ENCODE measurements at places on chromosomes 6 and 20.

DNA sequence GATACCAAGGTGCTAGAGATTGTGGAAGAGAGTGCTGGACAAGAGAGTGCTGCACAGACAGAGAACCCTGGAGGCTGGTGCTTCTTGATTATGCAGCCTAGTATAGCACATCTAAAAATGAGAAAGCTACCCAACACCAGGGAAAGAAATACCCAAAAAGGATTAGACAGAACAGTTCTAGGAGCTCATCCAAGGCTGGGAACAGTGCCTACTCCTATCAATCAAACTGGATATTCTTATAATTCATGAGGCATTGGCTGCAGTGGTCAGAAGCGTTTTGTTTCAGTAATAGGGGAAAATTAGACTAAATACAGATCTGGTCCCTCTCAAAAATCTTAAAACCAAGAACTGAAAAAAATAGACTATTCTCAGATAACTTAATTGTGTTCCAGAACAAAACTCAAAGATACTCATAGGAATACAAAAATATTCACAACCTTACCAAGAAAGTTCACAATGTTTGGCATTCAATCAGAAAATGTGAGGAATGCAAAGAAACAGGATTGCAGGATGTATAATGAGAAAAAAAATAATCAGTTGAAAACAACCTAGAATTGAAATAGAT lies 222.9 kb downstream of the EPHA7 start:
- no peaks in the 10 kb centered on the region for H3K27me3 ChIP-seq
- no peak overlapping the region for H3K27ac ChIP-seq
- H3K4me3 ChIP-seq, result no peak overlapping the region
- no peaks in the 10 kb centered on the region for H3K4me1 ChIP-seq
- no peak for DNase-seq

- H3K4me3 ChIP-seq, result no peak overlapping the region
- peak; percentile 70 for DNase-seq
- H3K36me3 ChIP-seq, result no peaks in the 10 kb centered on the region
- H3K4me1 ChIP-seq, result peaks cover 21% of the 10 kb centered on the region
Measured at GRCh38 chr20:50788045-50788991, 6.5 kb upstream of the BCAS4 start.

GRCh38 chr6:164345327-164345726 lies 930.8 kb downstream of the QKI start:
- no peak overlapping the region for H3K27ac ChIP-seq
- H3K27me3 ChIP-seq, result no peaks in the 10 kb centered on the region
- H3K36me3 ChIP-seq, result no peaks in the 10 kb centered on the region
- H3K4me3 ChIP-seq, result no peak overlapping the region
- no peak for DNase-seq

- H3K36me3 ChIP-seq, result no peaks in the 10 kb centered on the region
- no peak for DNase-seq
- peaks cover 4% of the 10 kb centered on the region for H3K4me1 ChIP-seq
Measured at GRCh38 chr6:37375376-37375775, 21.6 kb downstream of the RNF8 start.

DNA sequence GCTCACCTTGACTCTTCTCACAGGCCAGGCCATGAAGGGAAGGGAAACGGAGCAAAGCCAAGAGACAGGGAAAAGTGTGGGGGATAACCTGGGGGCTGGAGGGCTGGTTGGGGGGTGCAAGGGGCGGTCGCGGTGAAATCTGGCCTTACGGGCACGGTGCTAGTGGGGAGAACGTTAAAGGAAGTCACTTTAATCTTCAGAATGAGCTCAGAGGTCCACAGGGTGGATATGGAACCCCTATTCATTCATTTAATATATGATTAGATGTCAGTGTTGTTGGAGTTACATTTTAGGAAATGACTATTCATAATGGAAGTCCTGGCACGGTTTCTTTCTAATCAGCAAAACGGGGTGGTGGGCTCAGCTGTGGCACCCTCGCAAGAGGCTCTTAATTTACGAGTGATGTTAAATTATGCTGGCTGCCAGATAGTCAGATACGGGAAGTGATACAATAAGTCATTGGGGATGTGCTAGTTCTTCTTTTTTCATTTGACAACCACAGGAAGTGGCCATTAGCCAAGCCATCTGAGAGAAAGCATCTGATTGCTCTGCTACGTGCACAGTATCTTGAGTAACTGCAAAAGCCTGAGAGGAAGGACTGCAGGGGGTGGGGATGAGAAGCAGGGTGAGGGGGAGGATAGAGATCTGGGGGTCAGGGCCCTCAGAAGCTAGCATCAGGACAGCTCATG lies 253.0 kb downstream of the QKI start:
- no peaks in the 10 kb centered on the region for H3K4me1 ChIP-seq
- no peak overlapping the region for H3K27ac ChIP-seq
- H3K36me3 ChIP-seq, result no peaks in the 10 kb centered on the region
- H3K27me3 ChIP-seq, result no peaks in the 10 kb centered on the region
- H3K4me3 ChIP-seq, result no peak overlapping the region
- DNase-seq, result peak; percentile 36

DNA sequence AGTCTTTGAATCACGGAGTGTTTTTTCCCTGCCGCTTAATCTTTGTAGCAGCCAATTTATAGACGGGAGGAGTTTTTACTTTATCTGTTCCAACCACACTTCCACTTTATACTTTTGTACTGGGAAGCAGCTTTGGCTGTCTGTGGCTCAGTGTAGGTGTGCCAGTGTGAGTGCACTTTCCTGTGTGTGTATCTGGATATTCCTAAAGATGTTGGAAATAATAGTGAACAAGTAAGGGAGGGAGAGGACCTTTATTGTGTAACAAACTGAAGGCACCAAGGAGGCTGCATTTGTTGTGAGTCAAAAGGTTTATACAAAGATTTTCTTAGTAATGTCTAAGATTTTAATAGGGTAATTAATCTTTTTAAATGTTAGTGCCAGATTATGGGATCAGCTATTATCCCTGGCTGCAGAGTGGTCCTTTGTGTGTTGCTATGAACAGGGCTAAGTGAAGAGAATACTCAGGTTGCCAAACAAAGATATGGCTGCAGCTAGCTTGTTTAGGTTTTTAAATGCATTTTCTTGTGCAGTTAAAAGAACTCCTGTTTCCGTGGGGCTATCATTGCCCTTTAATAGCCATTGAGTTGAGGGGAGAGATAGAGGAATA lies 226.3 kb downstream of the RNF144B start:
- no peak for DNase-seq
- H3K27ac ChIP-seq, result no peak overlapping the region
- no peaks in the 10 kb centered on the region for H3K36me3 ChIP-seq
- no peaks in the 10 kb centered on the region for H3K27me3 ChIP-seq

DNA sequence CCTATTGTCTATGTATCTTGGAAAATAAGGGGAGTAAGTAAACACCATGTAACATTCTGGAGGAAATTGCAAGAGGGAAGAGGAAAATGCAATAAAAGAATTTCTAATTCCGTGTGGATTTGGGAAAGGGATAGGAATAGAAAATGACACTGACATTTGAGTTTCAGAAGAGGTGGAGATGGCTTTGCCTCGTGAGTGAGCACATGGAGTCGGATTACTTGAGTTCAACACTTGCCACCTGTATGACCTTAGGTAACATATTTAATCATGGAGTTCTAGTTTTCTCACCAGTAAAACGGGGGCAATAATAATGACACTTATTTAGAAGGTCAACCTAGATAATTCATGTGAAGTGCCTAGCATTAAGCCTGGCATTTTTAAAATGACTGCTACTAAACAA lies 10.8 kb upstream of the PBOV1 start:
- no peaks in the 10 kb centered on the region for H3K36me3 ChIP-seq
- H3K27ac ChIP-seq, result no peak overlapping the region
- no peaks in the 10 kb centered on the region for H3K27me3 ChIP-seq
- no peak overlapping the region for H3K4me3 ChIP-seq
- no peaks in the 10 kb centered on the region for H3K4me1 ChIP-seq

DNA sequence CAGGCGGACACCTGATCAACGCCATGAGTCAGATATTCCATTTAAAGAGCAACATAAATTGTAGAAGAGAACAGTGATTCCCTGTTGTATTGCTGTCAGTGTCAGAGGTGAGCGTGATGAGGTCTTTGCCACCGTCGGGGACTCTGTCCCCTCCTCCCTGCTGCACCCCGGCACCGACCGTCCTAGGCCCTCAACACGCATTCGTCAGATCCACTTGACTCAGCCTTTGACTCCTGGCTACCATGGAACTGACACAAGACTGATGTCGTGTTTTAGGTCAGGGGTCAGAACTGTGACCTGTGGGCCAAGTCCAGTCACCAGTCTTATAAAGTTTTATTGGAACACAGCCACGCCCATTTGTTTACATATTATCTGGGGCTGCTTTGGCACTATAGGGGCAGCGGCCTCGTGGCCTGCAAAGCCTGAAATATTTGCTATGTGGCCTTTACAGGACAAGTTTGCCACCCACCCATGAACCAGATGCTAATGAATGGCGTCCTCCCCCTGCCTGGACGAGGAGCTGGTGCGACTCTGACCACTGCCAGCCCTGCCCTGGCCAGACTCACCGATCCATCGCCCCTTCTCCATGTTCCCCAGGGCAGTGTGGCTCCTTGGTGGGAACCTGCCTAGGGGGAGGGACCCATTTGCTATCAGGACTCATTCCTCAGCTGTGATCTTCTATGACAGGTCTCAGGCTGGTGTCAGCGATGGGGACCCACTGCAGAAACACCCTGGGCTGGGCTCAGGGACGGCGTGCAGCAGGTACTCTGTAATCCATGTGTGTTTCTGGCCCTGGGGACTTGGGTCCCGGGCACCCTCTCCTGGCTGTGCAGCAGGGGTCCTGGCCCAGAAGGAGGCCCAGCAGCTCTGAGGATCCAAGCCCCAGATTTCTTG lies 37.5 kb upstream of the PHACTR3 start:
- peaks cover 3% of the 10 kb centered on the region for H3K4me1 ChIP-seq
- H3K36me3 ChIP-seq, result no peaks in the 10 kb centered on the region
- no peak for DNase-seq

DNA sequence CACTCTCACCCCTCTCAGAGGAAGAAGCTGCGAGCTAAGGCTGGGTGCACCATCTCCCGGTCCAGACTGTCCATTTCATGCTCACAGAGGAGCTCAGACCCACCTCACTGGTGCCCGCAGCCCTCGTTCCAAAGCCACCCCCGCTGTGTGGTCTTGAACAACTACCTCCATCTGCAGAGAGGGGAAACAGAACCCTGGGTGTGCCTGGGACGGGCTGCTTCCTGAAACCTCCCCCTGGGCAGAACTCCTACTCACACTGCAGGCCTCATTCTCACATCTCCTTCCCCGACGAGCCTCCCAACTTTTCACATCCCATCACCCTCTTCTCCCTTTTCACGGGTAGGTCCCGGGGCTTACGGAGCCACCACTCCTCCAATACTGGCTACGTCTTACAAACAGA lies 18.1 kb downstream of the PMEPA1 start:
- no peaks in the 10 kb centered on the region for H3K36me3 ChIP-seq
- no peak for DNase-seq
- no peaks in the 10 kb centered on the region for H3K27me3 ChIP-seq

- H3K36me3 ChIP-seq, result no peaks in the 10 kb centered on the region
- no peaks in the 10 kb centered on the region for H3K4me1 ChIP-seq
- H3K4me3 ChIP-seq, result no peak overlapping the region
Measured at GRCh38 chr20:46670585-46671584, 18.4 kb downstream of the TP53RK start.

DNA sequence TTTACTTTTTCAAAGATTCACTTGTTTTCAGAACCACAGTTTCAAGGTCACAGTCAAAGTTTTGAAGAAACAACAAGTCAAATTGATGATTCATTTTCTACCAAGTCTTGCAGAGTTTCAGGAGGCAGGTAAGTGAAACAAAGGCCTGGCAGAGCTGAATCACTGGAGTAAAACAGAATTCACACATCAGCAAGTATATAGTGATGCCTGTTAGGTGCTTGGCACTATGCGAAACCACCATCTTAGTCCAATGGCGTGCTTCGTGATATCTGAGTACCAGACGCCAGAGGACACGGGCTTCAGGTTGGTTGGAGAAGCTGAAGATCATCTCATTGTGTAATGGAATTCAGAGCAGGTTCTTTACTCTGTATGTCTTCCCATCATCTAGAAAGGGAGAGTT lies 75.9 kb downstream of the RTN4IP1 start:
- DNase-seq, result no peak
- H3K4me3 ChIP-seq, result no peak overlapping the region
- H3K36me3 ChIP-seq, result no peaks in the 10 kb centered on the region
- H3K4me1 ChIP-seq, result no peaks in the 10 kb centered on the region
- H3K27me3 ChIP-seq, result no peaks in the 10 kb centered on the region
- H3K27ac ChIP-seq, result no peak overlapping the region

- H3K27me3 ChIP-seq, result no peaks in the 10 kb centered on the region
- H3K4me1 ChIP-seq, result no peaks in the 10 kb centered on the region
- H3K4me3 ChIP-seq, result no peak overlapping the region
- H3K27ac ChIP-seq, result no peak overlapping the region
- no peak for DNase-seq
Measured at GRCh38 chr20:58287638-58288037, 21.9 kb upstream of the RAB22A start.

- no peaks in the 10 kb centered on the region for H3K36me3 ChIP-seq
- no peak overlapping the region for H3K4me3 ChIP-seq
- peaks cover 12% of the 10 kb centered on the region for H3K4me1 ChIP-seq
- no peak overlapping the region for H3K27ac ChIP-seq
- DNase-seq, result no peak
Measured at GRCh38 chr6:99560668-99561067, 7.8 kb downstream of the CCNC start.

GRCh38 chr6:127914240-127914639 lies 13.4 kb upstream of the THEMIS start:
- no peaks in the 10 kb centered on the region for H3K27me3 ChIP-seq
- no peak overlapping the region for H3K27ac ChIP-seq
- H3K4me3 ChIP-seq, result no peak overlapping the region
- H3K4me1 ChIP-seq, result no peaks in the 10 kb centered on the region
- no peak for DNase-seq
- H3K36me3 ChIP-seq, result no peaks in the 10 kb centered on the region

GRCh38 chr6:16472349-16473069 lies 234.1 kb downstream of the GMPR start:
- H3K4me3 ChIP-seq, result no peak overlapping the region
- peaks cover 6% of the 10 kb centered on the region for H3K4me1 ChIP-seq
- no peak overlapping the region for H3K27ac ChIP-seq
- H3K27me3 ChIP-seq, result no peaks in the 10 kb centered on the region
- DNase-seq, result no peak

GRCh38 chr20:17620371-17621228 lies 50.7 kb downstream of the DSTN start:
- peak; percentile 11 for DNase-seq
- H3K36me3 ChIP-seq, result no peaks in the 10 kb centered on the region
- H3K4me3 ChIP-seq, result no peak overlapping the region
- no peaks in the 10 kb centered on the region for H3K27me3 ChIP-seq

DNA sequence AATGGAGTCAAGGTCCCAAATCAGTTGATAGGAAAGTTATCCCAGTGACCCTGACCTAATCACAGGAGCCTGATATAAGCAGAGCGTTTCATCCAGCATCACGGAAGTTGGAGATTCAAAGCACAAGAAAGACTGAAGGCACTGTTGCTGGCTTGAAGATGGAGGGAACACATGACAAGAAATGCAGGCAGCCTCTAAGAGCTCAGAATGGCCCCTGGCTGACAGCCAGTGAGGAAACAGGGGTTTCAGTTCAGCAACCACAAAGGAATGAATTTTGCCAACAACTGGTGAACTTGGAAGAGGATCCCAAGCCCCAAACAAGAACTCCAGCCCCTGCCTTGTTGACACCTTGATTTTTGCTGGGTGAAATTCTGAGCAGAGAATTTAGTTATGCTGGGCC lies 778.5 kb downstream of the MAFB start:
- H3K27ac ChIP-seq, result no peak overlapping the region
- DNase-seq, result peak; percentile 18
- no peaks in the 10 kb centered on the region for H3K27me3 ChIP-seq
- no peak overlapping the region for H3K4me3 ChIP-seq
- H3K36me3 ChIP-seq, result no peaks in the 10 kb centered on the region
- H3K4me1 ChIP-seq, result no peaks in the 10 kb centered on the region

GRCh38 chr6:111975466-111975865 lies 78.4 kb upstream of the CCN6 start:
- no peak overlapping the region for H3K4me3 ChIP-seq
- H3K4me1 ChIP-seq, result peaks cover 11% of the 10 kb centered on the region
- no peak for DNase-seq
